Gastrocnemius medialis (tissue), 4 donors: ENCODE measurements at places on chromosomes 7 and 10. TPM values are rescaled to one million over a fixed set of nuclear protein-coding genes. Genes with fewer than 3 reads are reported as not detected.

DNA sequence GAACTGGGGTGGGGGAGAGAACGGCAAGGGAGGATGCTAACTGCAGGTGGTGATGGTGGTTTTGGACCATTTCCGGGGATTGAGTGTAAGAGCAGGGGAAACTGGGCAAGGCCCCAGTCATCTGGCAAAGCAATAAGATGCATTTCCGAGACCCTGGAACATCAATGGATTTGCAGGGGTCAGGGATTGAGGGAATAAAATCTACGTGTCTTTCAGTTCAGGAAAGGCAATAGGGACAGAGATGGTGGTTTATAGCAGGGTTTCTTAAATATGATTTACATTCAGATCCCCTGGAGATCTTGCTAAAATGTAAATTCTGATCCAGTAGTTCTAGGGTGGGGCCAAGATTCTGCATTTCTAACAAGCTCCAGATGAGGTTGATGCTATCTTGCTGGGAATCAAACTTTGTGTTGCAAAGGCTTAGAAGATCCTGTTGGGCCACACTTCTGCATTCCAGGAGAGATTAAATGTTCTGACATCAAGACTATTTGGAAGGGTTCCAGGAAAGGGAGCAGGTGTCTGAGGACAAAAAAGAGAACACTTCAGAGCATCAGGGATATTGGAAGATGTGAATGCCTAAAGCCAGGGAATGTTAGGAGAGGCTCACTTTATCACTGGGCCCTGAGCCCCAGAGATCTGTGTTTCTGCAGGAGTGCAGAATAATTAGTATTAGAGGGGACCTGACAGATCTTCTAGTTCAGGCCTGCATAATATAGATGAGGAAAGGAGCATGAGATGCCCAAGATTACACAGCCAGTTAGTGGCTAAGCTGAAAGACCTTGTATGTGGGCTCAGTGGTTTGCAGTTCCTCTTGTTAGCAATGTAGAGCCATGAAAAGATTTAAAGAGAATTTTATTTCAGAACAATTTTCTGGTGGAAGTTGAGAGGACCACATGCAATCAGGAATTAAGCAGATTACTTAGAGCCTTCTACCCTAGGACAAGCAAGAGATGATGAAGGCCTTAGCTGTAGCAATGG lies 32.4 kb downstream of the BLNK start:
- no peak overlapping the region for H3K4me3 ChIP-seq
- no peaks in the 10 kb centered on the region for H3K36me3 ChIP-seq
- H3K27ac ChIP-seq: no peak overlapping the region
- no peak for DNase-seq
- H3K27me3 ChIP-seq: no peaks in the 10 kb centered on the region

- H3K4me1 ChIP-seq: peaks cover 6% of the 10 kb centered on the region
- no peak overlapping the region for H3K4me3 ChIP-seq
- no peak overlapping the region for H3K27ac ChIP-seq
- DNase-seq: no peak
- no peaks in the 10 kb centered on the region for H3K27me3 ChIP-seq
Observed at GRCh38 chr10:67793313-67793712, 44.7 kb downstream of the DNAJC12 start.

The AGAP9 gene
- total RNA-seq: 1.0 TPM

The LMTK2 gene
- 44.2 TPM for total RNA-seq

DNA sequence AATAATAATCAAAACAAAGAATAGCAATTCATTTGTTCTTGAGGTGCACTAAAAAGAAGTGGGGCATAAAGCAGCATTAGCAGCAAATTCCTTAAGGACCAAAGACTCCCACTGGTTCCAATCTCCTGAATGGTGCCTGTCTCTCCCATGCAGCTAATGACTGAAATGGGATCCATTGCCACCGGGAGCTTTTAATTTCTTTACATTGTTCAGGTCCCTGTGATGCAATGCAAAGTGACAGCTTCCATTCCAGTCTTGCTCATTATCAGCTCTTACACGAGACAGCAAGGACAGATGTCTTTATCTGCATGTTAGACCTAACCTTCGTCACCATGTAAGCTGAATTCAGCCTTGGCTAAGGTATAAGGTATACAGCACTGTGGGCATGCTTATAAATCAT lies 148.1 kb downstream of the POU6F2 start:
- no peaks in the 10 kb centered on the region for H3K4me1 ChIP-seq
- H3K36me3 ChIP-seq: no peaks in the 10 kb centered on the region
- no peaks in the 10 kb centered on the region for H3K27me3 ChIP-seq

DNA sequence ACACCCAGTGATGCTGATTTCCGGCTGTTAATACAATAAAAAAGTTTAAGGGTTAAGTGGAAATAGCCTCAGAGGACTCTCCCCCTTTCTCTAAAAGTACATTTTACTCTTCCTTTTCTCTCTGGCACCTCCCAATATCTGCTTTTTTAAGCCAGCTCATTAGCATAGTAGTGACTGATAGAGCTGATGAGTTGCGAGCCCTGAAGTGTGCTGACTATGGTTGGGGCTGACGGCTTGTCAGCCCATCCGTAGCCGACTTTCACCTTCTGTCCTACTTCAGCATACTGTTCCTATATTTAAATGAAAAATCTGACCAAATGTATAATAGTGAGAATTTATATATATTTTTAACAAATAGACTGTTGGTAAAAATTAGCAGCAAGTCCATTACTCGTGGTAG lies 80.0 kb downstream of the SHH start:
- no peak for DNase-seq
- H3K27ac ChIP-seq: no peak overlapping the region
- no peaks in the 10 kb centered on the region for H3K27me3 ChIP-seq

DNA sequence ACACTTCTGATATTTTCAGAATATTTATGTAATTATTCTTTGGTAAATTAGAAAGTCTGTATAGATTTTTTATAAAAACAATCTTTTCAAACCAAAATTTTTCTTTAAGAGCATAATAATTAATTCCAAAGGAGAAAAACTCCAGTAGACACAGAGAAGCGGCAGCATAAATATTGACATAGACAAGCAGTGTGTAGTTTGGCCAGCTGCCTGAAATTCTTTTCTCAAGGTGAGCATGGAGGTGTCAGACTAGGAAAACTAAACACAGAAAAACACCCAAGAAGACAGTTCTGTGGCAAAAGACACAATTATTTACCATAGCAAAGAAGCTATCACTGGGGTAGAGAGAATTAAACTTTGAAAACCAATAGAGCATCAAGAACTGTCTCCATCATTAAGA lies 82.4 kb downstream of the KLF6 start:
- DNase-seq: no peak
- no peak overlapping the region for H3K4me3 ChIP-seq
- no peaks in the 10 kb centered on the region for H3K27me3 ChIP-seq
- no peaks in the 10 kb centered on the region for H3K36me3 ChIP-seq
- H3K27ac ChIP-seq: no peak overlapping the region

- H3K4me3 ChIP-seq: no peak overlapping the region
- H3K36me3 ChIP-seq: no peaks in the 10 kb centered on the region
- DNase-seq: peak; percentile 28
- H3K27ac ChIP-seq: no peak overlapping the region
Observed at GRCh38 chr7:151700586-151701165, 176.2 kb downstream of the PRKAG2 start.

GRCh38 chr10:133039107-133039802 lies 48.5 kb upstream of the ADGRA1 start:
- H3K27ac ChIP-seq: no peak overlapping the region
- H3K4me1 ChIP-seq: no peaks in the 10 kb centered on the region
- no peak overlapping the region for H3K4me3 ChIP-seq
- DNase-seq: no peak

GRCh38 chr7:101468546-101469275 lies 106.0 kb downstream of the COL26A1 start:
- H3K4me3 ChIP-seq: no peak overlapping the region
- no peaks in the 10 kb centered on the region for H3K27me3 ChIP-seq
- H3K4me1 ChIP-seq: no peaks in the 10 kb centered on the region
- H3K27ac ChIP-seq: no peak overlapping the region

DNA sequence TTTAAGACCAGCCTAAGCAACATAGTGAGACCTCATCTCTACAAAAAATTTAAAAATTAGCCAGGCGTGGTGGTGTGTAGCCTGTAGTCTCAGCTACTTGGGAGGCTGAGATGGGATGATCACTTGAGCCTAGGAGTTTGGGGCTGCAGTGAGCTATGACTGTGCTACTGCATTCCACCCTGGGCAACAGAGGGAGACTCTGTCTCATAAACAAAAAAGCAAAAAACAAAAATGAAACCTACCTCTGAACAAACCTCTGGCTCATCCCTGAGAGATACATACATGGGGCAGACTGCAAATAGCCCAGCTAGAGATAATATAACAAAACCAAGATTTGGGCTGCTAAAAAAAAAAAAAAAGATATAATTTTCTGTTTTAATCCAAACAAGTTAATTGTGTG lies 19.5 kb downstream of the C10orf67 start:
- DNase-seq: no peak
- no peaks in the 10 kb centered on the region for H3K36me3 ChIP-seq
- H3K27me3 ChIP-seq: no peaks in the 10 kb centered on the region
- no peak overlapping the region for H3K4me3 ChIP-seq

GRCh38 chr10:12826800-12827372 lies 174.6 kb downstream of the CCDC3 start:
- no peaks in the 10 kb centered on the region for H3K4me1 ChIP-seq
- no peaks in the 10 kb centered on the region for H3K27me3 ChIP-seq
- no peaks in the 10 kb centered on the region for H3K36me3 ChIP-seq

The PNLIPRP1 gene
- not detected for total RNA-seq

GRCh38 chr10:60827791-60828488 lies 49.7 kb downstream of the CDK1 start:
- H3K4me3 ChIP-seq: no peak overlapping the region
- no peak for DNase-seq
- no peaks in the 10 kb centered on the region for H3K27me3 ChIP-seq
- H3K4me1 ChIP-seq: peaks cover 7% of the 10 kb centered on the region
- H3K27ac ChIP-seq: peak overlapping the region; percentile 26
- H3K36me3 ChIP-seq: no peaks in the 10 kb centered on the region

DNA sequence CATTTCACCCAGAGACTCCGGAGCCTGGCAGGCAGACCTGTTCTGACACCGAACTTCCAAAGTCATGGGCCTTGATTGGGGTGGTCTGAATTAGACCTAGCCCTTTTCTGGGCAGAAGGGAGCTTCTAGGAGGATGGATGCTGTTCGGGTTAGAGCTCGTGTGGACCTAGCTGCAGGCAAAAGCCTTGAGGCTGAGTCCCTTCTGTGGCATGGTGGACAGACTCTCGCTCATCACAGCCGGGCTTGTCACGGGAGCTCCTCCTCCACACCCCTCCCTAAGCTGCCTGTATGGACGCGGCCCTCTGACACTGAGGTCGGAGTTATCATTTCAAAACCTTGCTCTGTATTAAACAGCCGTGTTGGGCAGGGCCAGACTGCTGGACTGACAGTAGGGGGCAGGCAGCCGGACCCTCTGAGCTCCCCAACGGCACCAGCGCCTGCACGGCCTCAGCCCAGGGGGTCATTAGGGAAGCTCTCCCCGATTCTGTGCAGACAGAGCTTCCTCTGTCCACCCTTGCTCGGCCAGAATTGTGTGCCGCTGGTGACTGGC lies 2.2 kb downstream of the IRF5 start:
- no peak overlapping the region for H3K4me3 ChIP-seq
- peaks cover 33% of the 10 kb centered on the region for H3K27me3 ChIP-seq
- no peaks in the 10 kb centered on the region for H3K36me3 ChIP-seq
- DNase-seq: no peak
- peaks cover 4% of the 10 kb centered on the region for H3K4me1 ChIP-seq
- no peak overlapping the region for H3K27ac ChIP-seq

GRCh38 chr7:40629891-40630290 lies 495.1 kb downstream of the SUGCT start:
- no peak overlapping the region for H3K4me3 ChIP-seq
- no peaks in the 10 kb centered on the region for H3K27me3 ChIP-seq
- no peaks in the 10 kb centered on the region for H3K4me1 ChIP-seq
- no peak for DNase-seq
- H3K27ac ChIP-seq: no peak overlapping the region

DNA sequence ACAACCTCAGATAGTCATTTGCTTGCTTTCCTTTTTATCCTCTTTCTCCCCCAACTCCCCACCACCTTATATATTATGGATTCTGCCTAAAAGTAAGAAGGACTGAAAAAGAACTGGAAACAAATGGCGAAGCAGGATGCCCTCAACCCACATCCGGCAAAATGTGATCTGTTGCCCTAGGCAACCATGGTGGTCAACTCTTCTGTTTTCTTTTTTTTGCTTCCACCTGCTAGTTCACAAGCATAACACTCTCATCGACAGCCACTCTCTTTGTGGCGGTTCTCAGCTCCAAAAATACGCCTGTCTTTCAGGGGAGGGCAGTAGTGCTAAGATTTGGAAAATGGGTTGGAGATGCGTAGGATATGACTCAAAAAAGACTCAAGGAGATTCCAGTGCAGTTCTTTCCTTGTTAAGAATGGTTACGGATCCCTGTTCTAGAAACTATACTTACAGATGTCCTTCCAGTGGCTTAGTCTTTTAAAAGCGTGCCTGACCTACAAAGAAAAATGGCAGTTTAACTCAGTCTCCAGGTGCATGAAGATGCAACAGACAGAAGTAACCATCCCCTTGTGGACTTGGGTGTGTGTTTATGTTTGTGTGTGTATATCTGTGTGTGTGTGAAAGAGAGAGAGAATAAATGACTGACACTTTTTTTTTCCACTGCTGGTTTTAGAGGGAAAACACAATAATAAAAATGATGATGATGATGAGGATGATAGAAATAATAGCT lies 10.7 kb downstream of the APBB1IP start:
- no peak overlapping the region for H3K4me3 ChIP-seq
- no peak overlapping the region for H3K27ac ChIP-seq
- H3K27me3 ChIP-seq: no peaks in the 10 kb centered on the region
- H3K4me1 ChIP-seq: no peaks in the 10 kb centered on the region
- no peaks in the 10 kb centered on the region for H3K36me3 ChIP-seq
- DNase-seq: no peak

The ATXN7L1 gene
- 3.2 TPM for total RNA-seq

The MYH16 gene
- total RNA-seq: not detected

The CALCR gene
- total RNA-seq: 0.64 TPM

The ADAM22 gene
- total RNA-seq: 0.31 TPM
